Retinal pigment epithelial cell (primary cell): ENCODE measurements at places on chromosomes 2 and 18.

DNA sequence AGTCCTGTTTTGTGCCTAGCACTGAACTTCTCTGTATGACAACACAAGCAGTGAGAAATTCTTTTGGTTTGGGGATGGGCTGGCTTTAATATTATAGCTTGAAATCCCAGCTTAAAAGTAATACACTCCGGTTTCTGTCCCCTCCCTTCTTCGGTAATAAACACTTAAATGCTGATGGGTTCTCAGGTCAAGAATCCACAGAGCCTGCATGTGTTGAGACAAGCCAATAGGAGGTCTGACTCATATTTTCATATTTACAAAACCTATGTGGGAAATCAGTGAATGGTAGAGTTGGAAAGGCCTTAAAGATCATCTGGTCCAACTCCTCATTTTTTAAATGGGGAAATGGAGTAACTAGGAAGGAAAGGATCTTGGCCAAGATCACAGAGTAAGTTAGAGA is 47.5 kb downstream of the VSNL1 start:
- no peak for DNase-seq

DNA sequence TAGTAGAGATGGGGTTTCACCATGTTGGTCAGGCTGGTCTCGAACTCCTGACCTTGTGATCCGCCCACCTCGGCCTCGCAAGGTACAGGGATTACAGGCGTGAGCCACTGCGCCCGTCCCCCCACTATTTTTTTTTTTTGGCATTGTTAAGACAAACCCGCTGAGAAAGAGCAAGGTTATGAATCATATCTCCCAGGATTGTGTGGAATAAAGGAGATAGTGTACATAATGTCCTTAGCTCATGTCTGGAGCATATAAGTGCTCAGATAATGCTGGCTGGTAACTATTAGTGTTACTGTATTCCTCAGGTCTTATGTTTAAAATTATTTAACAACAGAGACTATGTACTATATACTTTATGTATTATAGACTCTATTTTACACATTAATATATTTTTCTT is 36.0 kb downstream of the TTC27 start:
- DNase-seq: no peak

DNA sequence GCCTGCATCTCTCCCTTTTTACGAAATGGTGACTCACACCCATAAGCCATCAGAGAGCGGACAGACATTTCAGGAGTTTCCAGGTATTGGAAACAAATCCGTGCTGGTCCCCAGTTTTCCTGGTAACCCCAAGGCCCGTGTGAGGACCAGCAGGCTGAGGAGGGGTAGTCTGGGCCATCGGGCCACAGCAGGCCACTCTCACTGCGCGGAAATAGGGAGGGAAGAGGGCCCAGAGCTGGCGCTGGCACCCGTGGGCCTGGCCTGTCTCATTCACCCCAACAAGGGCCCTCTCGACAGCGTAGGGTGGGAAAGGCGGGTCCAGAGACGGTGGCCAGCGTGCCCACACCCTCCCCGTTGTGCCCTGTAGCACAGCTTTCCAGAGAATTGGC is 13.7 kb upstream of the FAHD2A start:
- no peak for DNase-seq

- no peak for DNase-seq
Measured at GRCh38 chr2:152594022-152594766, 123.1 kb downstream of the PRPF40A start.

GRCh38 chr2:159942146-159942545 is 120.3 kb downstream of the PLA2R1 start:
- no peak for DNase-seq

- no peak for DNase-seq
Measured at GRCh38 chr18:58128381-58129374, 84.7 kb downstream of the NEDD4L start.

DNA sequence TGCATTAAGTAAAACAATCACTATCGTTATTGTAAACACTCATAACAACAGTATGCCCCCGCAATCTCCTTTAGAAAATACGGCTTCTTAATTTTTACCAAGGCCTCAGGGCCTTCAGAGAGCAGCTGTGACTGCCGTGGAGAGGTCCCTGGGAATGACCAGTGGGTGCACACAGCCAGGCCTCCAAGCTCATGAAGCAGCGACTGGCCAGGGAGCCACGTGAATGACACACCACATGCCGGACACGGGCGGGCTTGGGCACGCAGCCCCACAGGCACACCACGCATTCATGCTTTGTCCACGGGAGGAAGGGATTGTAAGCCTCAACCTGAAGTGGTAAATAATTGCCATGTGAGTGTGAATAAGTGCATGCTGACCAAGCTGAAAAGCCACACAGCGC is 121.0 kb downstream of the EIPR1 start:
- no peak for DNase-seq

- DNase-seq: no peak
Measured at GRCh38 chr2:191311-192190, 72.3 kb downstream of the SH3YL1 start.

DNA sequence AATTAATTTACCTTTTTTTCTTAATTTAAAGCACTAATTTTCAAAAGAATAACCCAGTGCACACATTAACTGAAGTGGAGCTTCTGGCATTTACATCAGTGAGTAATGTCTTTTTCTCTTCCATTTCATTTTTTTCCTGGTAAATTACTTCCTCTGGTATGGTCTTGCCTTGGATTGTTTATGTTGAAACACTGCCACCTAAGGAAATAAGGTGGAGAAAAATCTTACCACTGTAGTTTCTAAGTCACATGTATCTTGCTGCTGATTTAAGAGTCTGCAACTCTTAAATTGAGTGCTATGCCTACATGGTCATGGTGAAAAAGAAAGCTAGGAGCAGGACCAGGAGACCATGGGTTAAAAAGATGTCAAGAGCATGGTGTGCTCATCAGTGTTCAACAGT is 51.0 kb downstream of the TTC27 start:
- peak; percentile 32 for DNase-seq

- no peak for DNase-seq
Measured at GRCh38 chr18:8296886-8297616, 312.2 kb upstream of the RAB12 start.
